ENCODE measurements at places on chromosomes 13 and 19.

DNA sequence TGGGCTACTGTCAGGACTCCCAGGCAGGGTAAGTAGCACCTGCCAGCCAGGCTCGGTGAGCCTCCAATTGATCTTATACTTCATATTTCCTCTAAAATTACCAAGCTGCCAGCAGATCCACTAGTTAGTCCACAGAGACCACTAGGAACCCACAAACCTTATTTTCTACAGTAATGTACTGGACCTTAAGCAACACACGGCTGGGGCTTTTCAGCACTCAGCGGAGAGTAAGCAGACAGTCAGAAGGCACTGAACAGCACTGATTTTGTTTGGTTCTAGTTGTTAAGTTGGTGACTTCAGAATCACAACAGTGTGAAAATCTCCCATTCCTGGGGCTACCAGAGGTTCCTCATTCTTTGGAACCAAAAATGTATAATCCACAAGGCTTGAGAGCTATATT lies 56.1 kb downstream of the MRPL57 start:
- no peak for DNase-seq

DNA sequence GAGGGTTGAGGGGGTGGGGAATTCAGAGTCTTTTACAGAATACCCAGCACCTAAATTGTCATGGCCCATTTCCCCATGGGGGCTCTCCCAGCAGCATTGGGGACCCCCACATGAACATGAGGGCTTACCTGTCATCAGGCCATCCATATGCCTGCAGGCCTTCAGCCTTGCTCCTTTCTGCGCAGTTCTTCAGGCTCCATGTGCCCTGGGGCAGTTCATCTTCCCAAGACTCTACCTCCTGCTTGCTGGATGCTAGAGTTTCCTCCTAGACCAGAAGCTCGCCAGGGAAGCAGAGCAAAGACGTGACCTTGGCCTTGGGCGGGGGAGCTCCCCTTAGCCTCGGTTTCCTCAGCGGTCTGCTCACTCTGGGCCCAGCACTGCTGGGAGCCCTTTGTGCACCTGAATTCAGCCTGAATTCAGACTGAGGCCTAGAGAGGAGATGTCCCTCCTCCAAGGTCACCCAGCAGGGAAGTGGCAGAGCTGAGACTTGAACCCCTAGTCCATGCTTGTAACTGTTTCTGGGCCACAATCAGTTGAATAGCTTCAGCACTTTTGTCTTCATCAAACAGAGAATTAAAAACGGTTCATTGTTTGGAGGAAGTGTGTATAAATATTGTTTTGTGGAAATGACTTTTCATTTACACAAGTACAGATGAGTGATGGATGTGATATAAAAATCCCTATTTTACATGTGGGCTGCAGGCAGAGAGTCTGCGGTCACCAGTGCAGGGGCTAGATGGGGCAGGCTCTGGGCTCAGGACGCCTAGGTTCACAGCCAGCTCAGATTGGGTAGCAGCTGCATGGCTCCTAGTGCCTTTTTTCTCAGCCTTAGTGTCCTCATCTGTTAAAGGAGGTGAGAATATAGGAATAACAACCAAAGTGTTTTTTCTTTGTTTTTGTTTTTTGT lies 9.5 kb downstream of the PPP5C start:
- no peak for DNase-seq

GRCh38 chr13:23626700-23627099 lies 56.5 kb downstream of the TNFRSF19 start:
- no peak for DNase-seq

GRCh38 chr19:27709496-27709895 lies 1503.5 kb downstream of the UQCRFS1 start:
- no peak for DNase-seq

GRCh38 chr13:94595001-94595949 lies 677 bp downstream of the TGDS start:
- no peak for DNase-seq

- no peak for DNase-seq
Observed at GRCh38 chr19:19610376-19611202, 7.9 kb downstream of the PBX4 start.

- DNase-seq = peak; percentile 14
Observed at GRCh38 chr13:108227651-108228272, 9.6 kb downstream of the ABHD13 start.

- DNase-seq = no peak
Observed at GRCh38 chr19:35844482-35845214, 7.7 kb downstream of the NPHS1 start.

GRCh38 chr13:30607908-30608307 lies 9.8 kb upstream of the USPL1 start:
- no peak for DNase-seq

DNA sequence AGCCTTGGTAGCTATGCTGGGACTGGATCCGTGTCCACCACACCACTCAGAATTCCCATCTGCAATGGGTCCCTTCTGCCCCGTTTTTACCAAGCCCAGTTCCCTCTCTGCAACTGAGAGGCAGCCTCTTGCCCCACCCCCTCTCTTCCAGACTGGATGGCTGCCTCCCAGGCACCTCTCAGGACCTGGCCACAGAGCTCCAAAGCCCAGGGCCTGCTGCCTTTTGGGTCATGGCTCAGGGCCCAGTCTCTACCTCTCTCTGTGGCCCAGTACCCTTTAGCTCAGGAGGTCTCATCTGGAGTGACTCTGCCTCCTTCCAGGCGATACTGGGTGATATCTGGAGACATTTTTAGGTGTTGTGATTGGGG lies 10.3 kb upstream of the ZBTB7A start:
- DNase-seq = no peak

All from NCI-H2227 treated with DMSO at 0.1 percent for 48 hours (cell line).